ENCODE measurements at places on chromosomes 2 and 18.

DNA sequence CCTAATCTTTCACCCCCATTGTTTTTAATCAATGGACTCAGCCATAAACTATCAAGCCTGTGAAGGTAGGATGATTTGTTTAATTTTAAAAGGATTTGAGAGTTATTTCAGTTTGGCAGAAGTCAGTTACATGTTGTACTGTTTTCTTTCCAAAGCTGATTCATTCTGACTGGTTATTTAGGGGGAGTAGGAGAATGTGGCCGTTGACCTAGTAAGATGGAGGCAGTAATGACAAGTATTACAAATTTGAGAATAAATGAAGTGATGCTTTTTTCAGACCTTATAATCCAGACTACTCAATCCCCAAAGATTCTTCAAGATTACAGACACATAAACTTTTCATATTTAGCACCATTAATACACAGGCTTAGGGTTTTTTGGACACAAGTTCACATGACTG, 4.3 kb downstream of the EPHA4 start:
- no peak for DNase-seq

- DNase-seq = no peak
These were observed 40.6 kb downstream of the KIAA2012 start for GRCh38 chr2:202113571-202114142.

DNA sequence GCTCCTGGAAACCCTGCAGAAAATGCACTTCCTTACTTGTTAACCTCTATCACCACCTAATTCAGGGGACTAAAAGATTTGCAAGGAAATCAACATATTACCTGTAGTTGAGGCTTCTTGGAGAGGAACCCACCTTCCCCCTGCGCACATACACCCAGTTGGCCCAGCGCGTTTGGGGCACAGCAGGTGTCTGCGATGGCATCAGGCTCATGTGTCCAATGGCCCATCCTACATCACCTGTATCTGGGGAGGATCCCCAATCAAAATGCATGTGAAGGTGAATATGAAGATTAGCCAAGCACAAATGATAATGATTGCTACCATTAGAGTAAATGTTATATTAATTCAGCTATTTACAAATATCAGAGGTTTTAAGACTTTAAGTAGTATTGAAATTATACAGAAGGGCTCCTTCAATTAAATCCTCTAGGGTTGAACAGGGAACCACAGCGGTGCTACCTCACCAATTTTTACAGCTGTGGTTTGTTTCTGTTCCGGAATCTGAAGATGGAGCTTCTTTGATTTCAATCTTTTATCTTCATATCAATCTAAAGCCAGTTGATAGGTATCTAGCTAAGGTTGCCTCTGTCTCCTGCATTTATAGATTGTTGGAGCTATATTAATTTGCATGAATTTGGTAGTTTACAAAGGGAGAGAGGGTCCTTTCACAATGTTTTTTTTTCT, 486.0 kb downstream of the RNF144A start:
- no peak for DNase-seq

DNA sequence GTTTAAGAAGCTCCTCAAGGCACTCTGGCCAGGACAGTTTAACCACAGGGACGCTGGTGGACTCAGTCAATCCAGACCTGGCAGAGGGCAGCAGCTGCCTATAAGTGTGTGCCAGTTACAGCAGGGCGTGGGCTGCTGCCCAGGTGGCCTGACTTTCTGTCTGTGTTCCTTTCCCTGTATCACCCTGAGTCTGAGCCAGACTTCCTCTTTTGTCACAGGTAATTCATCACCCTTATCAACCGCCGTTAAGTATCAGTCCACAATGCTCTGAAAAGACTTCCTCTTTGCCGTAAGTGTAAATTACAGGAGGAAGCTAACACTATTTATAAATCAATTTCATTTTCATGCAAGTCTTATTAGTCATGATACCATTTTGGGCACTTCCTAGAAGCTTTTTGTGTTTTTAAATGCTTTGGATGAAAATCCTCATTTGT, 7.0 kb downstream of the LPIN1 start:
- peak; percentile 73 for DNase-seq

DNA sequence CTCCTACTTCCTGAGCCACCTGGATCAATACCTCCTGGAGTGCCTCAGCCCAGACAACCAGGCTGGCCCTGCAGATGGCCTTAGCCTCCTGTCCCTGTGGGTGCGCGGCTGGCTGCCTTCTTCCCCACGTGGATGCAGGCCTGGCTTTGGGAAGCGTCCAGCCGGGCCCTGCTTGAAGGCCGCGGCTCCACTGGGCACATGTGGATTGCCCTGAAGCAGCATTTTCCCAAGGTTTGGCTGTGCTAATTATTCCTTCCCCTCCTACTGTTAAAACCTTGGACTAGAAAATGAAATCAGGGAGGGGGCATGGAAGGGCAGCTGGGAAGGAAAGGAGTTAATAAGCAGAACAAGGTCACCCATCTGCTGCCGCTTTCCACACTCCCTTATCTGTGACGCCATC, 143.0 kb upstream of the GATA6 start:
- no peak for DNase-seq

Data from dermis blood vessel endothelial cell (primary cell).